ENCODE measurements at places on chromosomes 12 and 14.

DNA sequence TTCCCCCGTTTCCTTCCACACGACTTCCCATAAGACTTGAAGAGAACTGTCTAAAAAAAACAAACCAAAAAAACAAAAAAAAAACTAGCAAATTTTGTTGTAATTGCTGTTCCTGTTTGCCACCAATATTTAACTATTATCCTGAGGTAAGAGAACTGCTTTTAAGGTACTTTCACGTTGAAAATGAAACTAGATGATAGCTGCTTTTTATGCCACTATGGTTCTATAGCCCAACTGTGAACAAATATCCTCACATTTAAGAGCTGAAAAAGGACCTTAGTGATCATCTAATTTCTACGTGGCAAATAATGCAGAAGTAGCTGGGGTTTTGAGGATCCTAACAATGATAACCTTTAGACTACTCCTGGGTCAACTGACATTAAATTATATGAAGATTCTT, 98.6 kb downstream of the TAOK3 start:
- DNase-seq = no peak

DNA sequence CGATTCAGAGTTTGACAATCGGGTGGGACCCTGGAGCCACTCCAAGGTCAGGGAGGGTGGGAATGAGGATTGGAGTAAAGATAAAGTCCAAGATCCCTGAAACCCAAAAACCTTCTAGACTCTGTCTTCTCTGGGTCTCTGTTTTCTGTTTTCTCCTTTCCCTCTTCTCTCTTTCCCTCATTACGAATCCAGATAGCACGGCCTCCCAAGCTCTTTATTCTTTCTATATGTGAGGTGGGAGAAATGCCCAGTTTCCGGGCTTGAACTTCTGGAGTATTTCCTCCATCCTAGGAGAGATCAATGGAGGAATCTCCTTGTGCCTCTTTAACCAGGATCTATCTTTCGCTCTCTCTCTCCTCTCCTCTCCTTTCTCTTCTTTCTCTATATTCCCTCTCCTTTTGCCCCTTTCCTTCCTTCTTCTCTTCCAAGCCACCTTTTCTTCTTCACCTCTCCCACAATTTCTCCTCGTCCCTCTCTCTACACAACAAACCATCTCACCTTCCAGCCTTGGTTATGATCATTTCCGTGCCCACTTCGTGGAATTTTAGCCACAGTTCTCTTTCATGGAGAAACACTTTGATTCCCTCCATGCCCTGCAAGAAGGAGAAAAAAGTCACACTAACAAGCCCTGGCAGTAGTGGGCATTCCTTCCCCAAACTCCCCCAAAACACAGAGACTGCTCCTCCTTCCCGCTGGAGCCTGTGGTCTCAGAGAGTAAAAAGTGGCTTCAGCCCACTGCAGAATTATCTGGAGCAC, 4.4 kb downstream of the TBX5 start:
- DNase-seq = no peak

DNA sequence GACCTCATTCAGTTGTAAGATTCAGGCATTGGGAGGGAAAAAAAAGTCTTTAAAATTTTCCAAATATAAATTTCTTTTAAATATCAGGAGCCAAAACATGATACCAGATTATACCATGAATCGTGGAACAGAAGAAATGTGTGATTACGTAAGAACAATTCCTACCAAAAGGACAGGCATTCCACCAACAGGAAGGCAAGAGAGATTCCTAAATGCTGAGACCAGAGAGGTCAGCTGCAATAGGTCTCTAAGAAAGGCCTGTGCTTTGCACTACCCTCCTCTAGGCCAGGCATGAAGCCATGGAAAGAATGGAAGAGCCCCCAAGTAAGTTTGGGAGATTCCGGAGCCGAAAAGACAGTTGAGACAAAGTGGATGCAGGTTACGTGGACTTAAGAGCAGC, 83.7 kb downstream of the PTGER2 start:
- no peak for DNase-seq

GRCh38 chr14:61174441-61174891, 106.7 kb downstream of the TMEM30B start:
- no peak for DNase-seq

GRCh38 chr12:1911598-1912575, 6.6 kb downstream of the CACNA2D4 start:
- DNase-seq = peak; percentile 31
